ENCODE measurements at places on chromosomes 11 and 22.

DNA sequence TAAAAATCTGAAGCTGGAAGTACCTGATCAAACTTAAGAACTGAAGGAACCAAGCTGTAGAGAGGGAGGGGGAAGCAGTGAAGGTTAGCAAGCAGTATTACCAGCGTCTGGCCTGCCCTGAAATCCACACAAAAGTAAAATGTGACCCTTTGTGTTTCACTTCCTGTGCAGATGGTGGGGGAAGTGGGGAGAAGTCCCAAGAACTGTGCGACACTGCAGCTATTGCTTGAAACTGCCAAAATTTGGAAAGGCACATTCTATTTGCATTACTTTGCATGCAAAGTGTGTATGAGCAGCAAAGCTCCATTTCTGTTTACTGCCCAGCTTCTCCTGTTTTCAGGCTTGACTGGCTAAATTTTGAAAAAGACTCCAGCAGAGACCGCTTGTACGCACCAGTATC lies 72.1 kb upstream of the BMAL1 start:
- DNase-seq: no peak

GRCh38 chr11:16117989-16118756 lies 238.2 kb downstream of the SOX6 start:
- peak; percentile 37 for DNase-seq

DNA sequence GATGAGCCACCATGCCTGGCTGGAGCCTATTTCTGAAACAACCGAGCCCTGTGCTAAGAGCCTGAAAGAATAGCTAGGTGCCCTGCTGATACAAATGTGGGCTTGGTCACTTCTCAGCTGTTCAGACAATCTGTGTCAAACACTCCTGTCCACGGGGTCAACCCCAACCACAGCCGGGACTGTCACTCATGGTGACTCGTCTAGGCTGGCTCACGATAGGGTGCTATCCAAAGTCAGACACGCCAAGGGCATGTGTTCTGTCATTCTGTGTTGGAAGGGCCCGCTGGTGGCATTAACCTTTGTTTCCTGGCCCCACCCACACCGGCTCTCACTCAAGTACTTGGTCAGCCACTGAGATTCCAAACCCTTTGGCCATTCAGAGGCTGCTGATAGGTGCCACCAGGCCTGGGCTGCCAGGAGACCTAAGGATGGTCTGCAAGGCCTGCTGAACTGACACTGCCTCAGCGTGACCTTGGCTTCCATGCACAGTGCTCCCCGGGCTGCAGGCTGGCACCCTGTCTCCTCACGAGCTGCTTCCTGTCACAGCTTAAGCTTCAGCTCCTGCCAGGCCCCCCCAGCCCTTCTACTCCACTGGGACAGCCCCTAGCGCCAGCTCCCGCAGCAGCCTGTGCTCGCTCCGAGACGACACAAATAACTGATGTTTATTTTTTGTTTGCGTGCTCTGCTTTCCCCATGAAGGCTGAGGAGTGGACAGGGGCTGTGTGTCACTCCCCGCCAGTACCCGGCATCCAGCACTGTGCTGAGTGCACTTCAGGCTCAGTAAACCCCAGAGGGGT lies 14.2 kb upstream of the CDC42BPG start:
- DNase-seq: no peak

DNA sequence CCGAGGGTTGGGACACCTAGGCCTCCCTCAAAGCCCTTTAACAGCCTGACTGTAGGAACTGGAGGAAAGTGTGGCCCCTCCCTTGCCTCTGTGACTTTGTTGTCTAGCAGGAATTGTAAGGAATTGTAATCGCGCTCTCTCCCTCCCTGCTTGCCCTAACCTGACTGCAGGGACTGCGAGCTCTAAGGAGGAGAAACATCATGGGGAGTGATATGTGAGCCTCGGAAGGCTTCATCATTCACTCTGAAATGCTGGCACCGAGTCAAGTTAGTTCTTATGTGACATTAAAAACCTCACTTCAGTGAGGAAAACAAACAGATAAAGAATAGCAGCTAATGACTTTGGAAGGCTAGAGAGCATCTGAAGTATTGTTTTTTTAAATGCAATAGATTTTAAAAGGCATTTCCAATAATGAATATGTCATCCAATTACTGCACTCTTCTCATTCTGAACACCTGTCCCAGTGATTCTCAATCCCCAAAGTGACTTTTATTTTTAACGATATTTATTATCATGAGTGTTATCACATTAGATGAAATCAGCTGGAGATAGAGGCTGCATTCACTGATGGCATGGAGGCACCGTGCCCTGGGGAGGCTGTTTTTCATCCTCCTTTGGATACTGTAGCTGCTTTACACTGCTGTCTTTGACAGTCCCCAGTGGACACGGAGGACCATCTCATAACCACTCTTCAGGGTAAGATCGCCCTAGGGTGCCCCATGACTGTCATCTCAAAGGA lies 58.5 kb upstream of the NTM start:
- DNase-seq: peak; percentile 51

DNA sequence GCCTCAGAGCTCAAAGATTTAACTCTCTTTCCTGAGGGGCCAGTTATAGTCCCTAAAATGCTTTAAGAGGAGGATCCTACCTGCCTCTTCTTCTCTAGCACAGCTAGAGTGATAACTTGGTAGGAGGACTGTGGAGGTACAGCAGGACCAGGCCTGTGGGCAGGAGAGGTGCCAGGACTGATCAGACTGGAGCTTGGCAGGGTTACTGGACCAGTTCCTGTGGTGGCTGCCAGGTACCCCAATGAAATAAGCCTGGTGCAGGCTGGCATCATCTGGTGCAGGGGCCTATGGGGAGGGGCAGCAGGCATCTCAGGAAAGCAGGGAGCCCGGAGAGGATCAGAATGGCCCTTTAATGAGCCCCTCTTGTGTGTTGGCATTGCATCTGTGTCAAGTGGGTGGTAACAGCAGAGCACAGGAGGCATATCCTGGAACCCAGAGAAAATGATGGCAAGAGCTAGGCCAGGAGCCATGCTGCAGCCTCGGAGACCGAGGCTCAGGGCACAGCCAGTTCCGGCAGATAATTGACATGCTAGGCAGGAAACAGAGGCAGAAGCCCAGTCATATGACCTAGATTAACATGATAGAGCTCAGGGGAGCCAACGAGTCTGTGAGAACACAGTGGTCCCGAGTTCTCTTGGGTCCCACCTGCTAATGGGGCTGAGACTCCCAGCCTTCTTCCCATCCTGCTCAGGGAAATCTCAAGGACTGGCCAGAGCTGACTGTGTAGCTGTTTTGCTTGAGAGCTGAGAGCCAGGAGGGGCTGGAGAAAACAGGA lies 187.5 kb upstream of the ZBED5 start:
- no peak for DNase-seq

- DNase-seq: no peak
These were observed 37.9 kb upstream of the MTMR2 start for GRCh38 chr11:95961758-95962157.

DNA sequence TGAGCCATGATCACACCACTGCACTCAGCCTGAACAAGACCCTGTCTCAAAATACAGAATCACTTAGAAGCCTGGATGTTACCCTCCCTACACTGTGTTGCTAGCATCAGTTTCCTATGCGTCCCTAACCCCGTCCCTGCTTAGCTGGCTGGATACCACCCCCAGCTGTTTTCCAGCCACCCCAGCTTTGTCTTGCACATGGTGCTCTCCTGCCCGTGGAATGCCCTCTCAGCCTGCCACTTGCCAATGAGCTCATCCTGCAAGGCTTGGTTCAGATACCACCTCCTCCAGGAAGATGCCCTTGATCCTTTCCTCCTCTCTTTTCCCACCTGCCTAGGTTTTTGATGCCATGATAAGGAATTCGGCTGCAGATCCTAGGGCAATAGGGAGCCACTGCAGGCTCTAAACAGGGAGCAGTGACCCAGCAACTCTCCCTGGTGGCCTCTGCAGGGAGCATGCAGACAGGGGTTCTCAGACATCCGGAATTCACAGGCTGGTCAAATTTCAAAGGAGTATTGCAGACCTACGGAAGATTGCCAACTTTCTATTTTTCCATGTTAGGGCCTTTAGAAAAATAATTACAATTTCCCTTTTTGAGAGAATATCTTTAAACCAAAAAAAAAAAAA lies 52.7 kb upstream of the WNT7B start:
- no peak for DNase-seq

- no peak for DNase-seq
These were observed 172.5 kb downstream of the MN1 start for GRCh38 chr22:27628891-27629631.

DNA sequence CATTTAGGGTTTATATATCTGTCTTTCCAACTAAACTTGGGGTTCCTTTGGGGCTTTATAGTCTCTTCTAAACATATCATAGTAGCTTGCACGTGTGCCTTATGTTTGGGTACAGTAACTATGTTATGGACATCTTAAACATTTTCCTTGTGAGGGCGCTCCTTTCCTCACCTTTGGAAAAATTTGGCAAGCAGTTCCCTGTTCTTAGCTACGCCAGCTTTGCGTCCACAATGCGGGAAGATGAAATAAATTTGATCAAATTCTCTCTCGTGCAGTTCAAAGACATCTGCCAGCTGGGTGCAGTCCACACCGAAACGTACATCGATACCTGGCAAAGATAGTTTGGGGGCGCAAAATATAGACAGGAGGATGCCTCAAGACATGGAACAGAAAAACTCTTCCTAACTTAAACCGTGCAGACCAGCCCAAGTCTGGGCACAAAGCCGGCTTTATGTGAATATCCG lies 548 bp downstream of the FDXACB1 start:
- DNase-seq: peak; percentile 30

DNA sequence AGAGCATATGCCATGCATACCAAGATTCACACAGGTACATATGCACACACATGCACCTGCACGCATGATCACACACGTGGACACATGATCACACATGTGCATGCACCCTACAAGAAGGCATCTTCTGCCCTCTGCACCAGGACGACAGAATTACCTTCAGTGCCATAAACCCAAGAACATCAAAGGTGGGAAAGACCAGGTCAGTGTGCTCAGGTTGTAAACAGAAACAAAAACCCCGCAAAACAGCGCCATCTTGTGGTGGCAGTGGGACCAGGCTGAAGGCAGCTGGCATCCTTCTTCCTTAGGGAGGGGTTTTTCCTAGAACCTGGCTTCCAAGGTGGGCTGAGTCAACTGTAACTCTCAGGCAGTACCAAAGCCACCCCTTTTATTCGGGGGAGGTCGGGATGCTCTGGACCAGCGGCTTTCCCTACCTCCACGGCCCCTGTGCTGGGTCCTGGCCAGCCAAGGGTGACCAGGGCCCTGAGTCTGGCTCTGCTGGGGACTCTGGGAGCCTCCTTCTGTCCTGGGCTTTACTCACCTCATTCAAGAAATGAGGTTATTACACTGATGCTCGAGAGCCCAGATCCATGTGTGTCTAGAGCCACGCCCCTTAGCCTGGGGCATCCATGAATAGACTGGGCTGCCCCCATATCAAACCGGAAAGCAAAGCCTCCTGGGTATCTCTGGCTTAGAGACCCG lies 69.4 kb upstream of the FGF3 start:
- peak; percentile 61 for DNase-seq

GRCh38 chr11:90221803-90222458 lies 918 bp downstream of the CHORDC1 start:
- DNase-seq: no peak

DNA sequence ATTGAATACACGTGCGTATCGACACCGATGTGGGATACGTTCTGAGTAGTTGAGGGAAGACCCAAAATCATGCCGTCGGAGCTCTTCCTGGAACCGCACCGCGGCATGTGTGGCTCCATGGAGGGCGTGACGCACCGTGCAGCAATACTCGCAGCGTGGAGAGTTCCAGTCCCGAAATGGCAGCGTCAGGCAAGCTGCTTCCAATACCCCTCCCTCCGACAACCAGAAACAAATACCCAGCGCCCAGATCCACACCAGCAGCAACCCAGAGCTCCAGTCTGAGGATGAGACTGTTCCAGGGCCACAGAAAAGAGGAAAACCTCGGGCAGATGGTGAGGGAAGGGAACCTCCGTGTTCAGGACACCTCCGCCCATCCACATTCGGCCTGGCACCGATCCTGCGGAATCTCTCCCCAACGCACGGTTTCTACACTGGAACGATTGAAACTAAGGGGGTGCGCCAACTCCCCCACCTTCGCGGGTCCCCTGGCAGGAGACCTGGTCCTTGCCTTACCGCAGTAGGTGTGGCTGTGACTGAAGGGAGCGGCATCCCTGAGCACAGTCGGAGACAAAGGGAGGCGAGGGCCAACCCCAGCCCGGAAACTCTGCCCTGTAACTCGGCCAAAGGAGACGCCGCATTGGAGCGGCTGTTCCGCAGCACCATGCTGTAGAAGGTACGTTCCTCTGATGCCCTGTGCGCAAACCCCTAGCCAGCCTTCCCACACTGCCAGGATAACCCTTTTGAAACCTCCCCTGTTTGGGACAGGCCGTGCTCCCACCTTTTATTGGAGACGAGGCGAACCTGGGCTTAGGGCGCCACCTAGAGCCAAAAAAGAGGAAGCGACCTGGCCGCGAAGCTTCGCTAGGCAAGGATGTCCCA lies 28.2 kb downstream of the DBX1 start:
- DNase-seq: peak; percentile 21

GRCh38 chr11:43786016-43786415 lies 94.6 kb upstream of the ALKBH3 start:
- DNase-seq: no peak
